Hepatocyte (in vitro differentiated cells): ENCODE measurements at places on chromosomes 6 and 20. TPM values are rescaled to one million over a fixed set of nuclear protein-coding genes. Genes with fewer than 3 reads are reported as not detected.

GRCh38 chr20:584161-584970, 25.7 kb downstream of the TCF15 start:
- H3K4me1 ChIP-seq: no peaks in the 10 kb centered on the region
- no peak overlapping the region for H3K4me3 ChIP-seq
- no peak for DNase-seq

Gene STMN3
- 13.2 and 14.4 TPM in 2 replicates for total RNA-seq

DNA sequence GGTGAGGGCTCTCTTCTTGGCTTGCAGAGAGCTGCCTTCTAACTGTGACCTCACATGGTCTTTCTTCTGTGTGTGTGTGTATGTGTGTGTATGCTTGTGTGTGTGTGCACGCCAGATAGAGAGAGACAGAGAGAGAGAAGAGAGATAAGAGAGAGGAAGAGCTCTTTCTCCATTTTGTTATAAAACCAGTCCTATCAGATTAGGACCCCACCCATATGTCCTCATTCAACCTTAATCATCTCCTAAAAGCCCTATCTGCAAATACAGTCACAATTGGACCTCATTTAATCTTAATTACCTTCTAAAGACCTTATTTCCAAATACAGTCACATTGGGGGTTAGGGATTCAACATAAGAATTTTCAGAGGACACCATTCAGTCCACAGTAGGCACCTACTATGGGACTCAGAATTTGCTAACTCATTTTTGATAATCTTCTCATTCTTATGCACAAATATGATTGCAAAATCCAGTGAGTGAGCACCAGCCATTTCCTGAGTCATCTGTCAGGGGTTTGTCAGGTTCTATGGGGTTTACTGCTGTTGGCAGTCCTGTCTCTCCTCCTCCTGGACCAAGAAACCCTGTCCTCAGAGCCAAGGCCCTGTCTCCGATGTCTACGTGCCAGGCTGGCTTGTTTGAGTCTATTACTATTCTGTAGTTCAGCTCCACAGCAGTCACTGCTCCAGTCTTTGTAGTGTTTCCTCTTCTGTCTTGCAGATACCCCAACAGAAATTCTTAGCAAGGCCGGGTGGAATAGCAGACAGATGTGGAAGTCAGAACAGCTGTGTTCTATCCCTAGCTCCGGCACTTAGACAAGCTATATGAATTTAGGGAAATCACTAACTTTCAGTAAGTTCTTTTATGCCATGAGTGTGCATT, 59.0 kb upstream of the FAM184A start:
- DNase-seq: no peak
- peaks cover 26% of the 10 kb centered on the region for H3K4me1 ChIP-seq
- no peaks in the 10 kb centered on the region for H3K27me3 ChIP-seq
- no peaks in the 10 kb centered on the region for H3K36me3 ChIP-seq

DNA sequence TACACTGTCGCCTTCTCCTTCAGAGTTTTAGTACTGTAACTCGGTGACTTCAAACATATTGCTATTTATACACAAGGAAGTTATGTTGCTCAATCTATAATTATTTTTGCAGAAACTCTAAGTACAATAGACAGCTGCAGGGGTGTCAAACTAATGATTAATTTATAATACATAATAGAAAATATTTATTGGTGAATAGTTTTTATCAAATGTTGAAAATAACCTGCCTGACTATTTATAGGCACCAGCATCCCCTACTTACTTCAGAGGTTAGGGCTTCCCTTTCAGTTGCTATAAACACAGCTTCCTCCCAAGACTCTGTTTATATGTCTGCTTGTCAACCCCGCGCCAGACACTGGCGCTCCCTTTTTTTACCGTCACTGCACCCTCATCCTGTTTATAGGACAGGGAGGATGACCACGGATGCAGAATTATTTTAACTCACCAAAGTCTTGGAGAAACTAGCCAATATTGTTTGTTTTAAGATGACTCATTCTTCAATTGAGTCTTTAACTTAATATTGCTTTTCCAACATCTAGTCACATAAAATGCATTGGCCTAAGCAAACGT, 225.0 kb downstream of the ALDH8A1 start:
- H3K4me3 ChIP-seq: no peak overlapping the region
- H3K36me3 ChIP-seq: no peaks in the 10 kb centered on the region
- no peak overlapping the region for H3K27ac ChIP-seq
- DNase-seq: no peak
- peaks cover 46% of the 10 kb centered on the region for H3K4me1 ChIP-seq
- H3K27me3 ChIP-seq: no peaks in the 10 kb centered on the region

- DNase-seq: no peak
- H3K27me3 ChIP-seq: no peaks in the 10 kb centered on the region
- H3K4me3 ChIP-seq: no peak overlapping the region
- H3K4me1 ChIP-seq: no peaks in the 10 kb centered on the region
- no peak overlapping the region for H3K27ac ChIP-seq
These were observed 541.2 kb downstream of the QKI start for GRCh38 chr6:163955756-163956155.

- peak; percentile 81 for DNase-seq
- peak overlapping the region; percentile 95 for H3K4me3 ChIP-seq
- no peaks in the 10 kb centered on the region for H3K36me3 ChIP-seq
- peak overlapping the region; percentile 97 for H3K27ac ChIP-seq
These were observed 1.6 kb downstream of the PXDC1 start for GRCh38 chr6:3749977-3750316.

Gene TPD52L1
- total RNA-seq: 182 and 197 TPM in 2 replicates

GRCh38 chr6:33699131-33699530, 12.4 kb downstream of the UQCC2 start:
- no peaks in the 10 kb centered on the region for H3K27me3 ChIP-seq
- peaks cover 7% of the 10 kb centered on the region for H3K4me1 ChIP-seq
- H3K36me3 ChIP-seq: no peaks in the 10 kb centered on the region
- no peak overlapping the region for H3K27ac ChIP-seq
- no peak for DNase-seq

Gene PI3
- total RNA-seq: 4.8 and 5.7 TPM in 2 replicates

Gene MAP7
- 22.9 and 24.1 TPM in 2 replicates for total RNA-seq

Gene TAGAP
- total RNA-seq: 4.4 and 4.9 TPM in 2 replicates

DNA sequence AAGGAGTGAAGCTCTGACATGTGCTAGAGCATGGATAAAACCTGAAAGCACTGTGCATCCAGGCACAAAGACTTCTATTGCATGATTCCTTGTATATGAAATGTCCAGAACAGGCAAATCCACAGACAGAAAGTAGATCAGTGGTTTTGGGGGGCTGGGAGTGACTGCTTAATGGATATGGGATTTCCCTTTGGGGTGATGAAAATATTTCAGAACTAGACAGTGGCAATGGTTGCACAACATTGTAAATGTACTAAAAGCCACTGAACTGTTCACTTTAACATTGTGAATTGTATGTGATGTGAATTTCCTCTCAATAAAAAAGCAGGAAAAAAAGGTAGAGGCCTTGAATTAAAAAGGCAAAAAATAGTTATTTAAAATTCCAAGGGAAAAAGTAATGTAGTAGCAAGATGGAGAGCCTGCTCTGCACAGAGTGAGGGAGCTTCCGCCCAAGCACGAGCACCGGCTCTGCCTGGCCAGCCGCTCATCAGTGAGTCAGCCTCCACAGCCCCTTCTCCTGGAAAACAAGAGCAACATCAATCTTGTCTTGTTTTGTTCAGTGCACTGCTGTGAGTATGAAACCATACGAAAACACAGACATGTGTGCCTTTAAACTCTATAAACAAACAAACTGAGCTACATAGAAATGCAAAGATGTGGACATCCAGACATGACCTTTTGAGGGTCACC, 74.6 kb upstream of the THBS2 start:
- H3K4me3 ChIP-seq: no peak overlapping the region
- no peaks in the 10 kb centered on the region for H3K27me3 ChIP-seq
- peak; percentile 44 for DNase-seq
- no peaks in the 10 kb centered on the region for H3K36me3 ChIP-seq

- no peak overlapping the region for H3K4me3 ChIP-seq
- H3K27ac ChIP-seq: no peak overlapping the region
- no peaks in the 10 kb centered on the region for H3K4me1 ChIP-seq
- DNase-seq: no peak
These were observed 70.1 kb downstream of the RNF144B start for GRCh38 chr6:18457065-18457737.

DNA sequence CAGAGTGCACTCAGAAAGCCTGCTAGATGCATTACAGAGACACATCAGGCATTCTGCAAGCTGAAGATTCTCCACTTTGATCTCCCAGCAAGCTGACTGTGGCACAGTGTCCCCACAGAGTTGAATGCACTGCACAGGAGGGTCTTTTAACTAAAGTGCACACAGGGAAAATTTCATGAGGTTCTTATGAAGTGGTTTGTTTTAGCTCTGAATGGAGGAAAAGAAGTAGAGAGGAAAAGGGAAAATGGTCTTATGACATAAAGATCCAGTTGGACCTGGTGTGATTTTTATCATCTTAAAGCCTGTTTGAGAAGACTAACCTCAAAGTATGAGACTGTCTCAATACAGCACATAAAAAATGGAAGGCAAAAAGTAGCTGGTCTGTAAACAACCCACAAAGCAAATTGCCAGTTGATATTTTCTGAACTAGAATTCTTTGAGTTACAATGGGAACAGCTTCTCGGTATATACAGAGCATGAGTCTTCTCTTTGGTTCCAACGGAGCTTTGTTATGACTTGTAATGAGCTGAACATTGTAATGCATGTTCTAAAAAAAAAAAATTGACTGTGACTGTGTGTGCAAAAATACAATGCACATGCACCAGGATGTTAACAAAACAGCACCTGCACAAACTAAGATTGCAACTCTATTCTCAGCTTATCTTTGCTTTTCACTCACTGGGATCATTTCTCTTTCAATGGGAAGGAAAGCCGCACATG, 383.0 kb upstream of the ID4 start:
- no peak overlapping the region for H3K27ac ChIP-seq
- DNase-seq: no peak
- H3K27me3 ChIP-seq: no peaks in the 10 kb centered on the region
- no peaks in the 10 kb centered on the region for H3K4me1 ChIP-seq

Gene MOCS3
- total RNA-seq: 7.7 and 8.6 TPM in 2 replicates

DNA sequence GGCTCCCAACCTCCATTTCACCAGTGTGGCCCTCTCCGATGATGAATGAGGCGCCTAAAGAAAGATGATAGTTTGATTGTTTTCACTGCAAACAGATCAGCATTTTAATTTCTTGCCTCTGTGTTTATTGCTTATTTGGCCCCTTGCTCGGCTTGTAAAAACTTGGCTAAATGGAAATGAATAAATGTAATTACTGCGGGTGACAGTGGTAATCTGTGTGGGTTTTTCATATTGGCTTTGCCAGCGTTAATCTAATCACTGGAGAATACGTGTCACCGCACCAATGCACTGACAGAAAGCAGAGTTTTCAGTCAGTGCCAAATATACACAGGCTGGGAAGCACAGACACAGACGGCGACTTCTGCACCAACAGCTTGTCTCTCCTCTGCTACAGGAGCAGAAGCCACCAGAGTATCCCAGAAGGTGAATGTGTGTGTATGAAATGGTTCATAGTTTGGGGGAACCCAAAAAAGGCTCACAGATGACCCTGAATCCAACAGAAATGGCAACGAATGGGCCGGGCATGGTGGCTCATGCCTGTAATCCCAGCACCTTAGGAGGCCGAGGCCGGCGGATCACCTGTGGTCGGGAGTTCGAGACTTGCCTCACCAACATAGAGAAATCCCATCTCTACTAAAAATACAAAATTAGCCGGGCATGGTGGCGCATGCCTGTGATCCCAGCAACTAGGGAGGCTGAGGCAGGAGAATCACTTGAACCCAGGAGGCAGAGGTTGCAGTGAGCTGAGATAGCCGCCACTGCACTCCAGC, 534.0 kb downstream of the PKHD1 start:
- no peak overlapping the region for H3K27ac ChIP-seq
- no peak for DNase-seq
- H3K4me1 ChIP-seq: no peaks in the 10 kb centered on the region
- H3K4me3 ChIP-seq: no peak overlapping the region
- H3K27me3 ChIP-seq: no peaks in the 10 kb centered on the region

Gene SENP6
- 90.3 and 102 TPM in 2 replicates for total RNA-seq

GRCh38 chr6:54860739-54861138, 14.2 kb downstream of the FAM83B start:
- H3K27me3 ChIP-seq: no peaks in the 10 kb centered on the region
- H3K4me1 ChIP-seq: peaks cover 7% of the 10 kb centered on the region
- H3K4me3 ChIP-seq: no peak overlapping the region
- peak; percentile 19 for DNase-seq

DNA sequence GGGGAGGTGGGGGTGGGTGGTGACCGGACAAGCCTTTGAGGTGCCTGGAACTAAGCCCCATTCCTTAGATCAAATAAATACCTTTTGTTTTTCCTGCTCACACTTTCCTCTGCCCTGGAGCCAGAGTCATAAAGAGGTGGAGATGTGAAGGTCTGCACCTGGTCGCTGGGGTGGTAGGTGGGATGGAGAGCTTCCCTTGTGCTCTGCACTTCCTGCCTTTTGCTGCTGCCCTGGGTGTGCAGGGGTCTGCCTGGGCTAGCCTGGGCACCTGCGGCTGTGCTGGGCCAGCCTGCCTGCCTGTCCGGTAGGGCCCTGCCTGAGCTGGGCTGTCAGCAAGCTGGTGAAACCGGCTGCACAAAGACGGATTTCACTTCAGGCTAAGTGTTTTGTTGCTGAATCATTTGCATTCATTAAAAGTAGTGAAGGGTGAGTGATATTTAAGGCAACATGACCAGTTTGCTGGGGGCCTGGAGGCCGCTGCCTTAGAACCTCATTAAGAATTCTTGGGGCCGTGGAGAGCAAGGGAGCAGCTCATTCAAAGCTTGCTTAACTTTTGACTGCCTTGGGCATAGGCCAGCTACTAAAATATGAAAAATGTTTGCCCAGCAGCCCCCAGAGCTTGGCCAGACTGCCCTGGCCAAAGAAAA, 20.5 kb downstream of the PTK7 start:
- H3K27me3 ChIP-seq: no peaks in the 10 kb centered on the region
- peak overlapping the region; percentile 45 for H3K27ac ChIP-seq
- peak; percentile 54 for DNase-seq
- H3K36me3 ChIP-seq: no peaks in the 10 kb centered on the region
- no peak overlapping the region for H3K4me3 ChIP-seq
- H3K4me1 ChIP-seq: peaks cover 34% of the 10 kb centered on the region

Gene OR14J1
- total RNA-seq: not detected in 2 replicates

GRCh38 chr20:62023935-62024334, 41.7 kb downstream of the TAF4 start:
- H3K27ac ChIP-seq: no peak overlapping the region
- no peaks in the 10 kb centered on the region for H3K27me3 ChIP-seq
- no peak overlapping the region for H3K4me3 ChIP-seq
- no peaks in the 10 kb centered on the region for H3K36me3 ChIP-seq
- peaks cover 8% of the 10 kb centered on the region for H3K4me1 ChIP-seq

DNA sequence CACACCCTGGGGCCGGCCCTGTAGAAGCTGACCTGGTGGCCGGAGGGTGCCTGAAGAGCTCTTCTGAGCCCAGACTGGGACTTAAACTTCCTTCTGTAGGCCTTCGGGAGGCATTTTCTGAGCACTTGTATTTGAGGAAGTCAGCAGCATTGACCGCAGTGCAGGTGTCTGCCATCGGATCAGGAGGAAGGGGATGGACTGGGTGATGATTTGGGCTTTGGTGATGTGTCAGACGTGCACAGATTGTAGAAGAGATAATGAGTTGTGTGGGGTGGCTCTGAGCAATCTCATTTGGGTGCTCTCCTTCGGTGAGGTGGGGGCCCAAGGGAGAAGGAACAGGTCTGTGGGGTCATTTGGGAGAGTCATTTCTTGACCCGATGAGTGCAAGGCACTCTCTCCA, 150.9 kb downstream of the ARID1B start:
- H3K4me3 ChIP-seq: no peak overlapping the region
- DNase-seq: no peak
- no peaks in the 10 kb centered on the region for H3K27me3 ChIP-seq
- H3K27ac ChIP-seq: no peak overlapping the region
- no peaks in the 10 kb centered on the region for H3K36me3 ChIP-seq

Gene LAMA4
- 18.9 and 19.1 TPM in 2 replicates for total RNA-seq
